ENCODE measurements at places on chromosomes 13 and 19.

- peak; percentile 35 for DNase-seq
Measured at GRCh38 chr13:85529218-85529594, 270.0 kb downstream of the SLITRK6 start.

- no peak for DNase-seq
Measured at GRCh38 chr19:39558624-39559117, 18.7 kb upstream of the EID2 start.

- DNase-seq: peak; percentile 11
Measured at GRCh38 chr13:22055259-22055658, 384.4 kb downstream of the FGF9 start.

- DNase-seq: no peak
Measured at GRCh38 chr19:377801-378581, 31.0 kb downstream of the C2CD4C start.

DNA sequence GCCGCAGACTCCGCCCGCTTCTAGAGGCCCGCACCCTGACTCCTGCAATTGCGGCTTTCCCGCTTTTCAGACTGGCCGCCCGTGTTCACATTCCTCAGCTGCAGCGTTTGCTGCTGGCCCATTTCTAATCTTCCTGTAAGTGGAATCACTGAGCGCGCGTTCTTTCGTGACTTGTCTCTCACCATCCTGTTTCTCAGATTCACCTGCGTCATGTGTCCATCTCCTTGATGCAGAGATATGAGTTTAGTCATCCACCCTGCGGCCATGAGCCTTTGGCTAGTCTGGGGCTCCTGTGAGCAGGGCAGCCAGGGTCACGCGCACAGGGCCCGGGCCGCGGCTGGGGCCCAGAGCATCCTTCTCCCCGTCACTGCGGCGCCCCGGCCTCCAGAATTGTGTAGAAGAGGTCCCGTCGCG lies 110.0 kb downstream of the CRYL1 start:
- no peak for DNase-seq

GRCh38 chr13:84896128-84896527 lies 903.1 kb downstream of the SLITRK6 start:
- peak; percentile 60 for DNase-seq

DNA sequence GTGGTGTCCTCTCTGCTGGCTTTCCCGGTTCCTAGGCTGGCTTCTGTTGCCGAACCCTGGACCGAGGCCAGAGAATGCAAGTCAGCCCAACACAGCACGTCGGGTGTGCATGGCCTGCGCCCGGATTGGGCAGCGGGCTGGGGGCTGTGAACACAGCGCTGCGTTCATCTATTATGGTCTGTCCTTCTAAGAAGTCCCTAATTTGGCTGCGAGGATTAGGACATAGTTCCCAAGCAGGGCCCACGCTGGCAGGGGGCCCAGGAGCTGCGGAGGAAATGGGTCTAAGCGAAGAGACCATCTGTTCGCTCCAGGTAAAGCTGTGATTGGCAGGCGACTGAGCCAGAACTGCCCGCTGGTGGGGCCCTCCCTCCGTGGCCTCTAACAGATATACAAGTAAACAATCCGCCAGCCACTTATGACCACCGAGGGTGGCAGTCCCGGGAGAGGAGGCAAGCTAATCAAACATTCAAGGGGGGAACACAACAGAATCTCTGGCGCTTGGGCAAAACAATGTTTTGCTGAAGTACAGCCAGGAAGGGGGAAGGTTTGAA lies 6.0 kb downstream of the SYCE2 start:
- DNase-seq: peak; percentile 44

- DNase-seq: no peak
Measured at GRCh38 chr19:4319067-4319718, 14.8 kb downstream of the FSD1 start.

Measured in fibroblast of skin of back (primary cell).